Stimulated activated memory B cell treated with anti-CD40 and anti-IgM and Interleukin-4, amounts not matched to agents 10 μg/mL and 1 μg/mL and 100 μg/mL, for 72 hours (primary cell): ENCODE measurements at places on chromosomes 3 and 15.

- H3K27me3 ChIP-seq: peaks cover 28% of the 10 kb centered on the region
- ATAC-seq: peak; percentile 53
- H3K27ac ChIP-seq: no peak overlapping the region
- peaks cover 5% of the 10 kb centered on the region for H3K36me3 ChIP-seq
- no peak overlapping the region for H3K4me3 ChIP-seq
These were observed 230.2 kb downstream of the ZNF621 start for GRCh38 chr3:40754994-40755393.

DNA sequence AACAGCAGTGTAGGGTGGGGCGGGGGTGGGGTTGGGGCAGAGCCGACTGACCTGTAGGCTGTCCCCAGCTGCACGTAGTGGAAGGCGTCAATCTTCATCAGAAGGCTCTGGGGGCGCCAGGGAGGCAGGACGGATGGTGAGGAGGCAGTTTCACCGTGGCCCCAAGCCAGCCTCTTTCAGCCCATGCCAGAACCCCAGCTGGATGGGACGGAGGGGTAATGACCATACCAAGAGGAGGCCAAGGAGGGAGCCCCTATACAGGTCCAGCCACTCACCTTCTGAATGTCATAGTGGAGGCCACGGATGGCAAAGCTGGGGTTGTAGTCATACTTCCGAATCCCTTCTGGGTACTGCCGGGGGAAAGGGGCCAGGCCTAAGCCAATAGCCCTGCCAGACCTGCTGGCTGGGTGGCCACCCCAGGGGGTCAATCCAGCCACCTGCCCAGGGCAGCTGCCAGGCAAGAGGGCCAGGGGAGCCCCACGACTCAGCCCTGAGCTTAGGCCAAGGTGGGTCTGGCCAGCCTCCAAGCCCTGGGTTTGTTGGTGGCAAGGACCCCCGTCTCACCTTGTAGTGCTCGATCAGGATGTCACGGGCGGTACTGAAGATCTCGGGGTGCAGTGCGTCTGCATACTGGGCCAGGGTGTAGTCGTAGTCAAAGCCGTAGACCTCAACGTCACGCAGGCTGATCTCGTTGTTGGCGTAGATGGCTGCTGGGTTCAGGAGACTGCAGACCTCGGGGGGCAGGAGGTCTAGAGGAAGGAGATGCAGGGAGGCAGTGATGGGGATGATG lies 4.9 kb downstream of the NT5DC2 start:
- no peaks in the 10 kb centered on the region for H3K36me3 ChIP-seq
- no peaks in the 10 kb centered on the region for H3K27me3 ChIP-seq
- H3K4me3 ChIP-seq: no peak overlapping the region
- H3K27ac ChIP-seq: no peak overlapping the region
- no peak for ATAC-seq

- ATAC-seq: no peak
- H3K4me1 ChIP-seq: peaks cover 46% of the 10 kb centered on the region
- no peak overlapping the region for H3K4me3 ChIP-seq
- peaks cover 20% of the 10 kb centered on the region for H3K36me3 ChIP-seq
These were observed 60.5 kb downstream of the VGLL4 start for GRCh38 chr3:11583235-11583634.

DNA sequence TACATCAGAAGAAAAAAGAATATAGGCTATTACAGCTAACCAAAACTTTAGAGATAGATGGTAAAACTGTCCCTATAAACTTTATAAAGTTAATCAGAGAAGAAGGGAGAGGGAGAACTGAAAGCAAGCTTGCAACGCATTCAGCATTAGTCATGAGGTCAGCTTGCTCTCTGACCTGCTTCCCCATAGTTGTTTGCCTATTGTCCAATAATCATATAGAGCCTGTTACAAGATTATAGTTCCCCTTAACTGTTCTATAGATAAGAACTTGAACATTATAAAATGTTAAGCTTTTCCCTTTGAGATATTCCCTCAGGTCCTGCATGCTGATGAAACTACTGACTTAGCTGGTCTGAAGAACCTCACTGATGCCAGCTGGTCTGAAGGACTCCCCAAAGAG lies 74.5 kb downstream of the CPNE4 start:
- no peak for ATAC-seq
- no peaks in the 10 kb centered on the region for H3K4me1 ChIP-seq
- no peaks in the 10 kb centered on the region for H3K27me3 ChIP-seq
- no peak overlapping the region for H3K4me3 ChIP-seq

DNA sequence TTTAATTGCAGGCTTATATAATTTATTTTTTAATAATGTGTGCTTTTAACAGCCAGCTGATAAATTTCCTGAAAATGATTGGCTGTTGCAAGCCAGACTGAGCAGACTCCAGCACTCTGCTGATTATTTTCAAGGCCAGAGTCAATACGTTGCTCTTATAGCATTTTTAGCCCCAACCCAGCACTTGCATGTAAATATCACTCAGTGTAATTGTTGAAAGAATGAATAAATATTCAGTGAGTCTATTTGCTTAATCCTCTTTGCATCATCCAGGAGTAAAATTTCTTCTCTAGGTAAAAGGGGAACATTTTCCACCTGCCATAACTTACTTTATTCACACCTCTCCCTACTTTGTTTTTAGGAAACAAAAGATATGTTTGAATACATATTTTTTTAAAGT lies 2.9 kb downstream of the GABRR3 start:
- H3K4me3 ChIP-seq: no peak overlapping the region
- no peaks in the 10 kb centered on the region for H3K4me1 ChIP-seq
- no peak for ATAC-seq
- H3K27me3 ChIP-seq: peaks cover 16% of the 10 kb centered on the region
- no peaks in the 10 kb centered on the region for H3K36me3 ChIP-seq
- H3K27ac ChIP-seq: no peak overlapping the region

- H3K27ac ChIP-seq: no peak overlapping the region
- no peaks in the 10 kb centered on the region for H3K27me3 ChIP-seq
- no peaks in the 10 kb centered on the region for H3K4me1 ChIP-seq
- no peak for ATAC-seq
- H3K36me3 ChIP-seq: no peaks in the 10 kb centered on the region
These were observed 82.3 kb upstream of the OXTR start for GRCh38 chr3:8851703-8852102.

DNA sequence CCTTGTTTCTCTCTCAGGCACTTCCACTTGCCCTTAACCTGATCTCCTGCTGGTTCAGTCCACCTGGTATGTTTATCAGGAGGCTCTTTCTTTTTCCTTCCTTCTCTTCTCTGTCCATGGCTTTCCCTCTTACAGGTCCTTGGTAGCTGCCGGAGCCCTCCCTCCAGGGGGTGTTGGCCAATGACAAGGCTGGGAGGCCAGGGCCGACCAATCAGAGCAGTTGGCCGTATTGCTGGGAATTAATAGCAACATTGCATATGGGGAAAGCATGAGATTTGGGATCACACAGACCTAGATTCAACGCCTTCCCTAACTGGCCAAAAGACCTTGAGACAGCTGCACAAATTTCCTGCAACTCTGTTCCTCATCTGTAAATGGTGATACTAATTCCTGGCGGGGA lies 62.4 kb downstream of the CEMIP start:
- no peaks in the 10 kb centered on the region for H3K36me3 ChIP-seq
- no peak overlapping the region for H3K4me3 ChIP-seq
- H3K27ac ChIP-seq: no peak overlapping the region
- H3K27me3 ChIP-seq: peaks cover 57% of the 10 kb centered on the region
- H3K4me1 ChIP-seq: no peaks in the 10 kb centered on the region
- no peak for ATAC-seq

DNA sequence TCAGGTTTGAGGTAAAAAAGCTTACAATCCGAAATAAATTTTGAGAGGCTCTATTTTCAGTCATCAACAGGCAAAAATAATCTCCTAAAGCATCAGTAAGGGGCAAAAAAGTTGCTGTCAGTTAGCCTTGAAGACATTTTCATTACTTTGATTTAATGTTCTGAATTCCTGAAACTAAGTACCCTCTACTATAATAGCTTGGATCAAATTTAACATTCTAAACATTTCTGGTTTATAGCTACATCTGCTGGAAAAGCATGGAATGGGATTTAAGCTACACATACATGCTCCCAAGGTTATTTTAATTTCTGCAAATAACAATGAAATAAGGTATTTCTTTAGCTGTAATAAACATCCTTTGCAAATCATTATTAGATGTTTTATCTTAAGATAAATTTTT lies 245.4 kb downstream of the ULK4 start:
- H3K36me3 ChIP-seq: peaks cover 6% of the 10 kb centered on the region
- no peak overlapping the region for H3K27ac ChIP-seq
- no peaks in the 10 kb centered on the region for H3K4me1 ChIP-seq
- no peak for ATAC-seq
- H3K27me3 ChIP-seq: no peaks in the 10 kb centered on the region
- no peak overlapping the region for H3K4me3 ChIP-seq

- H3K36me3 ChIP-seq: no peaks in the 10 kb centered on the region
- H3K27me3 ChIP-seq: peaks cover 8% of the 10 kb centered on the region
- H3K4me3 ChIP-seq: no peak overlapping the region
- H3K4me1 ChIP-seq: peaks cover 17% of the 10 kb centered on the region
These were observed 108.4 kb downstream of the TMCO5A start for GRCh38 chr15:38042707-38043445.

DNA sequence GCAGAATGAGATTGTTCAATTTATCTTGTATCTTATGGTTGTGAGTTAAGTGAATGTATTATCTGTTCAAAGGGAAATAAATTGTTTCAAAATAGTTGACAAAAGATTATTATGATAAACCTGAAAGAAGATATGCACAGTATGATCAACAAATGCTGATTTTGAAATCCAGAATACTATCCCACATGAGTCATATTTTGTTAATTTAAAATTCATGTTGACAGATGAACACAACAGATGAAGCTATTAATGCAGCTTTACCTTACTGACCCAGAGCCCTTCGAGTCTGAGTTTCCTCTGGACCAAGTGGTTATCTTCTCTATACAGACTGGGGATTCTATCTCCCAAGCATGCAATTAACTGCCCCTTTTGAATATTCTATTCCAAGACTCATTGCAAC lies 482.8 kb downstream of the FGF12 start:
- ATAC-seq: no peak
- no peak overlapping the region for H3K4me3 ChIP-seq
- H3K36me3 ChIP-seq: no peaks in the 10 kb centered on the region
- H3K27ac ChIP-seq: no peak overlapping the region
- peaks cover 7% of the 10 kb centered on the region for H3K4me1 ChIP-seq

- H3K27me3 ChIP-seq: peaks cover 42% of the 10 kb centered on the region
- ATAC-seq: no peak
- no peaks in the 10 kb centered on the region for H3K36me3 ChIP-seq
- H3K27ac ChIP-seq: no peak overlapping the region
These were observed 26.9 kb upstream of the GOLGA8B start for GRCh38 chr15:34610354-34610753.

GRCh38 chr3:160950954-160951353 lies 154.2 kb downstream of the B3GALNT1 start:
- H3K27ac ChIP-seq: no peak overlapping the region
- no peak overlapping the region for H3K4me3 ChIP-seq
- no peaks in the 10 kb centered on the region for H3K27me3 ChIP-seq
- H3K4me1 ChIP-seq: no peaks in the 10 kb centered on the region

GRCh38 chr15:45855907-45856579 lies 221.2 kb downstream of the SQOR start:
- H3K4me3 ChIP-seq: no peak overlapping the region
- no peak overlapping the region for H3K27ac ChIP-seq
- H3K27me3 ChIP-seq: no peaks in the 10 kb centered on the region
- ATAC-seq: no peak

DNA sequence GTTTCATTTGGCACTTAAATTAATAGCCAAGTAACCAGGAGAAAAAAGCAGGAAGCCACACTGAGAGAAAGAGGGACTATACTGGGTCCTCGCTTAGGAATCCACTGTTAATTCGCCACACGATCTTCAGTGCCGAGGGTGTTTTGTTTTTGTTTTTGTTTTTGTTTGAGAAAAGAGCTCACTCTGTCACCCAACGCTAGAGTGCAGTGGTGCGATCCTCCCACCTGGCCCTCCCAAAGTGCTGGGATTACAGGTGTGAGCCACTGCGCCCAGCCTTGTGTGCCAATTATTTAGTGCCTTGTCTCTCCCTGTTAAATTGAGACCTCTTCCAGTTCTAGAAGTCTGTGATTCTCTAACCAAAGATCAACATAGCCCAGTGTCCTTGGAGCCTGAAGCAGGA lies 53.8 kb upstream of the TPM1 start:
- no peak overlapping the region for H3K4me3 ChIP-seq
- ATAC-seq: no peak
- peaks cover 51% of the 10 kb centered on the region for H3K27me3 ChIP-seq
- H3K27ac ChIP-seq: no peak overlapping the region
- no peaks in the 10 kb centered on the region for H3K36me3 ChIP-seq
